ENCODE measurements at places on chromosomes 6 and 20. TPM values are rescaled to one million over a fixed set of nuclear protein-coding genes. Genes with fewer than 3 reads are reported as not detected.
A peak's percentile ranks its signal among the peaks of the same experiment; 100 is the strongest.

DNA sequence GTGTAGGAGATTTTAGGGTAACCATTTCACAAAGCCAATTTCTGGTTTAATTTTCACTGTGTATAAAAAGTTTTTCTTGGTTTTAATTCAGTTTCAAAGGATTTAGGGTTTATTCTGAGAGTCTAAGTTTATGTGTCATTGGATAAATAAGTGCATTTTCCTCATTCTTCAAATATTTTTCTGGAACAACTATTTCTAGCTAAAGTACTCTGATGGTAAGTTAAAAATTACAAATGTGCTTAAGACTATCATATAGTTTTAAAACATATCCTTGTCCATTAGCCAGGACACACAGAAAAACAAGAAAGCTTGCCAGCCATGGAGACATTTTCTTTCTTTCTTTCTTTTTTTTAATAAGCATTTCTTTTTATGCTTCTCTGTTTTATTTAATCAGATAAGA lies 333.0 kb downstream of the RFPL4B start:
- peak; percentile 15 for DNase-seq

Gene CST4
- total RNA-seq, result not detected

DNA sequence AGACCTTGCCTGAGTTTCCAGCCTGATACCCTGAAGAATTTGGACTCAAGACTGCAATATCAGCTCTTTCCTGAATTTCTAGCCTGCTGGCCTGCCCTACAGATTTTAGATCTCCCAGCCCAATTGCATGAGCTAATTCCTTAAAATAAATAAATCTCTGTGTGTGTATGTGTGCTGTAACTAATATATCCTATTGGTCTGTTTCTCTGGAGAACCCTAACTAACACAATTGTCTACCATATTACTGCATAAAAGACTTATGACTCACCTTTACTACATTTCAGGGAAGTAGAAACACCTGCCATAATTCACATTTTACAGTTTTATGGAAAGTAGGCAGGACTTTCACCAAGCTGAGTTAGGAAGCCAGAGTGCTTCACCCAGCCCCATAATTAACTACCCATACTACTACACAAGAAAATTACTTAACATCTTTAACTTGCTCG lies 90.7 kb upstream of the BEND6 start:
- DNase-seq, result peak; percentile 56

DNA sequence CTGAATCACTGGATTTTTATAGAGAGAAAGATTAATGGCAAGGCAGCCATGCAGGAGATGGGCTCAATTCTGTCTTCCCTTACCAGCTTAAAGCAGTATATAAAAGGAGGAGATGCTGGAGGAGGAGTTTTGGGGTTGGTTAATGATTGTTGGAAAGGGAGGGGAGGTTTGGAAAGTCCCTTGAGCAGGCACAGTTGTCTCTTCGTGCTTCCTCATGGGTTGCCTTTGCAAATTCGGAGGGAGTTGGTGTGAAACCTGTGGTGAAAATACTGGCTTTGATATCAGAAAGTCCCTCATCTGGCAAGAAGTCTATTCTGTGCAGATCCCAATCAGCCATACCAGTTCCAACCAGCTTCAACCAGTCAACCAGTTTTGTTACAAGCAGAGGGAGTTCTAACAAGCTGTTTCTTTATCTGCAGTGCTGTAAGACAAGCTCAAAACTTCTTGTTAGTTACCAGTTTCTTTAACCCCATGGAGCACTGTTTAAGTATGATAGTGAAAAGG lies 107.0 kb downstream of the HIVEP1 start:
- peak; percentile 18 for DNase-seq

DNA sequence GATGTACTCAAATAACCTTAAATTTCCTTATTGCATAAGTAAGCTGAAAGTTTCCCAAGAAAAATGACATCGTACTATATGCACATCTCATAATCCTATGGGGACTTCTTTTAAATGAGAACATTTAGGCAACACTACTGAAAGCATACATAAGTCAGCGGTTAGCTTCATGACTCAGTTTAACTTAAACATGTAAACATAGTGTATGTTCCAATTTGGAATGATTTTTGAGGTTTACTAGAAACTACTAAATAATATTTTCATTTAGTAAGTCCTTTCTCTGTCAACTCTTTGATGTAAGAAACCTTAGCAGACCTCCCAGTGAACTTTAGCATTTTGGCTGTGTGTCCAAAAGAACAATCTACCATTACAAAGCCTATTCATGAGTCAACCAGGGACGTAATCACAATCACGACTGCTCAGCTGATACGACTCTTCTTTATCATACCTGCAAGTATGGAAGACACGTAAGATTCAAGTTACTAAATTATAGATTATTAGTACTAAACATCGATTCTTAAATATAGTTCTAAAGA lies 19.3 kb downstream of the HIVEP2 start:
- peak; percentile 85 for DNase-seq

- no peak for DNase-seq
Observed at GRCh38 chr20:59676851-59677182, 72.5 kb downstream of the PHACTR3 start.

GRCh38 chr6:87078983-87079616 lies 15.8 kb downstream of the CGA start:
- peak; percentile 66 for DNase-seq

Gene TRIM31
- not detected for total RNA-seq

Gene POM121L2
- not detected for total RNA-seq

GRCh38 chr6:54100411-54101006 lies 10.7 kb upstream of the MLIP start:
- DNase-seq, result no peak

- DNase-seq, result no peak
Observed at GRCh38 chr6:39696986-39697788, 28.0 kb downstream of the KIF6 start.

Gene SYNGAP1
- total RNA-seq, result 7.6 TPM

Gene LINC00237
- not detected for total RNA-seq

Gene DLK2
- 0.36 TPM for total RNA-seq

DNA sequence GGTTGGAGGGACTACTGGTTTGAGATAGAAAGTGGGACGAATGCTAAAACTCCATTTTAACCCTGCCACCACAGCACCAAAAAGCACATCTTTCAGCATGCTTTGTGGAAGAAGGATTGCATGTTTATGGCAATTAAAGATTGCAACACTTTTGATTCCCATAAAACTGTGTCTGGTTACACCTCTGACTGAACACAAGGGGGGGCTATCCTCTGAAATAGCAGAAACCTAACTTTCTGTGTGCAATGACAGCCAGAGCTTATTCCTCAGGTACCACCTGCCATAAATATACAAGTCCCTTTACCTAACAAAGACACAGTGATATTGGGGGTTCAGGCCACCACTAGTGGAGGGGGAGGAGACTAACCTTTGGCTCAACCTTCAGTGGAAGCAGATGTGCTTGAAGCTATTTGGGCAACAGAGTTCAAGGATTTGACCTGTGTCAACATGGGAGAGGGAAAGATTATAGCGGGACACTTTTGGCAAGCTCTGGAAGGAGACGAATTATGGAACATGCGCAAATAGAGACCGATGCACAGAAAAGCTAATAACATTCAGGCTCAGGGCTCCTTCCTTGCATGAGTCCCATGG lies 9.6 kb upstream of the PLG start:
- DNase-seq, result no peak

- DNase-seq, result no peak
Observed at GRCh38 chr6:159121486-159121885, 47.7 kb upstream of the FNDC1 start.

DNA sequence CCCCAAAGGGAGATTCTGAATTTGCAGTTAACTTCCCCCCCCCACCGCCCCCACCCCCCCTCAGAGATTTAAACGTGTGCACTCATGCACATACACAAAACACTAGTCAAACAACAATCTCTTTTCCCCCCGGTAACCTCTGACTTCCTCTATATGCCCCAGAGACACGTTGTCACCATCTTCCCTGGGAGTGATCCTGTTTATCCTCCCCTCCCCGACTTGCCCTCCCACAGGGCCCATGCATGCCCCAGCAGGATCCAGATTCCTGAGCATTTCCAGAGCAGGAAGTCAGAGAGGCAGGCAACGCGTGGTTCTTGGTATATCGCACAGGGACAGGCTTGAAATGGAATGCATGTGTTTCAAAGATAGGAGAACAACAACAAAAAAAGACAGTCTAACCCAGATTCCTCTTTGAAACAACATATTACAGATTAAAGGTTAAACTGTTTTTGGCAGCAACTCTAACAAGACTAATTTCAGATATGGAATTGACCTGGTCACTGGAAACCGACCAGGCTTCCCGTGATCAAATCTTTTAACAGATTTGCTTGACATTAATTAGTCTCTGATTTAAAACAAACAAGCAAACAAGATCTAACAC lies 1.3 kb downstream of the BLCAP start:
- peak; percentile 58 for DNase-seq

DNA sequence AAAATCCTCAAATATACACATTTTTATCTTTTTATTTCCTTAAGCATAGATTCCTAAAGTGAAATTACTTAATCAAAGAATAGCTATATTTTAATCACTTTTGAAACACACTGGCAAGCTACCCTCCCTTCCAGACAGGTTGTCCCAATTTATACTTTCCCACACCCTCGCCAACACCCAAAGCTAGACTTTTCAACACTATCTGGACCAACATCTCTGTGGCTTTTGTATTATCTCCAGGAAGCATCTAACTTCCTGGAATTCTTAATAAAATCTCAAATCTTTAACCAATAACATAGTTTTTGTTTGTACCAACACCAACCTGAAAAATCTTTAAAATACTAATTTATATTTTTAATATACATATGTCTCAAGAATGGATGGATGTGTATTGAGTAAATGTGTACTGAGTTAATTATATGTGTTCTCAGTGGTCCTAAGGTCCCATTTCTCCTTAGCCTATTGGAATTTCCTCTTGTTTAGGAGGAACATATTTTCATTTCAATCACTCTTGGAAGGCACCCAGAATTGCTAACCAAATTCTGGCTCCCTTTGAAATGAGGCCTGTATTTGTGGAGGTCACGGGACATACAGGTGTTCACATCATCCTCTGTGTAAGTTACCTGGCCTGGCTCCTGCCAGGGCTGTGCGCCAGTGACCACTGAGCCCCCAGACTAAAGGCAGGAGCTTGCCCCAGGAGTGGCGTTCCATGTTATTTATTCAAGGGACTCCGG lies 17.4 kb upstream of the GFOD1 start:
- no peak for DNase-seq

- DNase-seq, result peak; percentile 32
Observed at GRCh38 chr6:163860287-163861081, 446.0 kb downstream of the QKI start.

- DNase-seq, result no peak
Observed at GRCh38 chr20:58638467-58639181, 12.5 kb upstream of the STX16 start.

- no peak for DNase-seq
Observed at GRCh38 chr6:90110971-90111370, 185.7 kb downstream of the BACH2 start.

Gene PRDM13
- total RNA-seq, result not detected

Gene TTK
- 35.9 TPM for total RNA-seq

All from fibroblast of the aortic adventitia (primary cell).